Osteoblast (primary cell): ENCODE measurements at places on chromosomes 12 and 14. TPM values are rescaled to one million over a fixed set of nuclear protein-coding genes. Genes with fewer than 3 reads are reported as not detected.

The CPSF6 gene
- total RNA-seq: 23.9 and 24.5 TPM in 2 replicates

GRCh38 chr12:102394200-102394599 lies 86.2 kb downstream of the IGF1 start:
- H3K36me3 ChIP-seq: no peaks in the 10 kb centered on the region
- H3K4me3 ChIP-seq: no peak overlapping the region
- H3K27me3 ChIP-seq: no peaks in the 10 kb centered on the region
- H3K27ac ChIP-seq: no peak overlapping the region
- DNase-seq: no peak

GRCh38 chr14:81454572-81455218 lies 54.6 kb upstream of the STON2 start:
- no peak for DNase-seq
- H3K4me3 ChIP-seq: no peak overlapping the region
- no peak overlapping the region for H3K27ac ChIP-seq
- H3K4me1 ChIP-seq: peaks cover 5% of the 10 kb centered on the region

- H3K4me3 ChIP-seq: no peak overlapping the region
- H3K4me1 ChIP-seq: no peaks in the 10 kb centered on the region
- H3K27me3 ChIP-seq: no peaks in the 10 kb centered on the region
- no peak overlapping the region for H3K27ac ChIP-seq
- no peak for DNase-seq
Observed at GRCh38 chr12:117641885-117642284, 280.5 kb upstream of the NOS1 start.

DNA sequence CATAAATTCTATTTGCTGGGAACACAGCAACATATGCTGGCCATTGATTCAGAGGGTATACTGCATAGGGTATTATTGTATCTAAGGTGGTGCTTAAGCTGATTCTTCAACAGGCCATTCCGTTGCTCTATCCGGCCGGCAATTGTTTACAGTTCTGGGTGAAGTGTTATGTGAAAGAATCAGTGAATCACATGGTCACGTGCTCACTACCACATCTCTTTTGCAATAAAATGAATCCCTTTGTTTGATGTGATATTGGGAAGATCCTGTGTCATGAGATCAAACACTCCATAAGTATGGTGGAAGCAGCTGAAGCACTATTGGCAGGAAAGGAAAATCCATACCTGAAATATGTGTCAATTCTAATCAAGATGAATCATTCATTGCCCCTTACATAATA lies 7.6 kb upstream of the USP15 start:
- no peak overlapping the region for H3K4me3 ChIP-seq
- H3K36me3 ChIP-seq: no peaks in the 10 kb centered on the region
- H3K4me1 ChIP-seq: no peaks in the 10 kb centered on the region
- no peak for DNase-seq
- no peaks in the 10 kb centered on the region for H3K27me3 ChIP-seq

- H3K36me3 ChIP-seq: peaks cover 9% of the 10 kb centered on the region
- H3K27me3 ChIP-seq: no peaks in the 10 kb centered on the region
- peak overlapping the region; percentile 40 for H3K27ac ChIP-seq
- H3K4me1 ChIP-seq: peaks cover 85% of the 10 kb centered on the region
- peak; percentile 83 for DNase-seq
- peak overlapping the region; percentile 7 for H3K4me3 ChIP-seq
Observed at GRCh38 chr12:57836442-57837375, 9.8 kb downstream of the CTDSP2 start.

The PRH2 gene
- total RNA-seq: 0.36 TPM in 1 of 2 replicates, not detected in the other

The CLEC12A gene
- total RNA-seq: 0.29 and 0.72 TPM in 2 replicates

DNA sequence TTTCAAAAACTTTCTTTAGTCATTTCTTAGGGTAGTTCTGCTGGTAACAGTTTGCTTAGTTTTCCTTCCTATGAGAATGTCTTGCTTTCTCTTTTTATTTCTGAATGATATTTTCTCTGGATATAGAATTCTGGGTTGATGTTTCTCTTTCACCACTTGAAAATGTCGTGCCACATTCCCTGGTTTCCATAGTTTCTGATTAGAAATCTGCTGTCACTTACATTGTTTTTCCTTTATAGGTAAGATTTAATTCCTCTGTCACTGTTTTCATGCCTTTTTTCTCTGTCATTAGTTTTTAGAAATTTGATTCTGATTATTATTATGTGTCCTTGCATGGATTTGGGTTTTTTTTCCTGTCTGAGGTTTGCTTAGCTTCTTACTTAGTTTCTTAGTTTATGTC lies 77.3 kb upstream of the PCNX4 start:
- no peak overlapping the region for H3K27ac ChIP-seq
- no peaks in the 10 kb centered on the region for H3K4me1 ChIP-seq
- no peak for DNase-seq
- H3K4me3 ChIP-seq: no peak overlapping the region

GRCh38 chr12:40054555-40055227 lies 51.2 kb downstream of the SLC2A13 start:
- no peaks in the 10 kb centered on the region for H3K36me3 ChIP-seq
- peak; percentile 73 for DNase-seq
- peaks cover 8% of the 10 kb centered on the region for H3K4me1 ChIP-seq
- no peak overlapping the region for H3K4me3 ChIP-seq

GRCh38 chr12:103627189-103627855 lies 40.2 kb downstream of the STAB2 start:
- no peaks in the 10 kb centered on the region for H3K36me3 ChIP-seq
- no peak for DNase-seq
- no peak overlapping the region for H3K27ac ChIP-seq
- no peaks in the 10 kb centered on the region for H3K27me3 ChIP-seq

The RTL1 gene
- not detected in 2 replicates for total RNA-seq

DNA sequence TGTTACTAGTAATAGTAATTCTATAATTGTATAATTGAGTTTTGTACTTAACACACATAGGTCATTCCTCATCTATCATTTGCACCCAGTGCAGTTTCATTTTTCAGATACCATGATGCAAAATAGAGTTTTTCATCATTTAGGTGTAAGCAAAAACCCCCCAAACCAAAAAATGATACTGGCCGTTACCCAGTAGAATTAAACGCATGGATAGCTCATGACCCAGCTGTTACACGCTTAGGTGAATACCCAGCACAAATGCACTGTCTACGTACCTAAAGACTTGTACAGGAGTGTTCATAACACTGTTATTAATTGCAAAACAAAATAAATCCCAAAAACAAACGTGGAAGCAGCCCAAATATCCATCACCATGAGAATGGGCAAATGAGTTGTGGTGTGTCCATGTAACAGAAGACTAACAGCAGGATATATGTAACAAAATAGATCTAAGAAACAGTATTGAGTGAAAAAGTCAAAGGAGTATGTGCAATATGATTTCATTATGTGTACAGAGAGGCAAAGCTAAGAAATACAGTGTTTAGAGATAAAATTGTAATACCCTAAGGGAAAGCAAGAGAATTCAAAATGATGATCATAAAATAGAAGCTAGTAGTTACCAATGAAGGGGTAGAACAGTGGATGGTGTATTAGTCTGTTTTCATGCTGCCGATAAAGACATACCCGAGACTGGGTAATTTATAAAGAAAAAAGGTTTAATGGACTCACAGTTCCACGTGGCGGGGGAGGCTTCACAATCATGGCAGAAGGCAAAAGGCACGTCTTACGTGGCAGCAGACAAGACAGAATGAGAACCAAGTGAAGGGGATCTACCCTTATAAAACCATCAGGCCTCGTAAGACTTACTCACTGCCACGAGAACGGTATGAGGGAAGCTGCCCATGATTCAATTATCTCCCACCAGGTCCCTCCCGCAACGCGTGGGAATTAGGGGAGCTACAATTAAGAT lies 49.8 kb downstream of the EID3 start:
- H3K27me3 ChIP-seq: no peaks in the 10 kb centered on the region
- no peak overlapping the region for H3K4me3 ChIP-seq
- peaks cover 64% of the 10 kb centered on the region for H3K36me3 ChIP-seq
- no peaks in the 10 kb centered on the region for H3K4me1 ChIP-seq
- no peak for DNase-seq

- H3K36me3 ChIP-seq: peaks cover 10% of the 10 kb centered on the region
- no peaks in the 10 kb centered on the region for H3K4me1 ChIP-seq
- H3K4me3 ChIP-seq: no peak overlapping the region
Observed at GRCh38 chr12:56414401-56414800, 34.8 kb downstream of the TIMELESS start.

DNA sequence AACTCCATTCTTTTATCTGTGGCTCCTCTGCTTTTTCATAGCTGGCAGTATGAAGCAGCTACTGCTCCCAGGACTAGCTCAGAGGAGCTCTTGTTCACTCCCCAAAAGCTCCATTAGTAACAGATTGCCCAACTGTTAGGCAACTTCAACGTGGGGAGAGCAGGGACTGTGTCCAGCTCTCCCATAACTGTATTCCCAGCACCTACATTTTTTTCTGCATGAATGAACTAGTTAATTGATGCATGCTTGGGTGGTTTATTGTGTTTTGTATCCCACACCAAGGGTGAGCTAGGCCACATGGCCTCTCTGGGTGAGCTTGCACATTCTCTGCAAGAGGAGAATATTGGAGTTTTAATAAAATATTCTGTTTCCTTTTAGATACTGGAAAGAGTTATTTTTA lies 15.2 kb downstream of the STON2 start:
- H3K36me3 ChIP-seq: no peaks in the 10 kb centered on the region
- no peak overlapping the region for H3K4me3 ChIP-seq
- no peak overlapping the region for H3K27ac ChIP-seq
- no peaks in the 10 kb centered on the region for H3K4me1 ChIP-seq
- no peak for DNase-seq

DNA sequence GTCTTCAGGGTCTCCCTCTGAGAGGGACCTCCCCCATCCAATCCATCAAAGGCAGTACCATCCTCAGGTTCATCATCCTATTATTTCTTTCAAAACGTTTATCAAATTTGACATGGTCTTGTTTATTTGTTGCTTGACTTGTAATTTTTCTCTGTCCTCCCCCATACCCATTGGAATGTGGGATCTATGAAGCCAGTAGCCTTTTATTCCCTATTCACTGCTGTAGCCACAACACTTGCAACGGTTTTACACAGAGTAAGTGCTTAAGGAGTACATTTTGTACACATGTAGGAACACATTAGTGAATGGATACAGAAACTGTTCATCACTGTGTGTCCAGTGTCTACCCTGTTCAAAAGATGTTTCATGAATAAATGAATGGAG lies 41.5 kb downstream of the IGF1 start:
- no peaks in the 10 kb centered on the region for H3K36me3 ChIP-seq
- no peak for DNase-seq
- H3K4me3 ChIP-seq: no peak overlapping the region

The ABCB9 gene
- 11.9 and 13.0 TPM in 2 replicates for total RNA-seq

DNA sequence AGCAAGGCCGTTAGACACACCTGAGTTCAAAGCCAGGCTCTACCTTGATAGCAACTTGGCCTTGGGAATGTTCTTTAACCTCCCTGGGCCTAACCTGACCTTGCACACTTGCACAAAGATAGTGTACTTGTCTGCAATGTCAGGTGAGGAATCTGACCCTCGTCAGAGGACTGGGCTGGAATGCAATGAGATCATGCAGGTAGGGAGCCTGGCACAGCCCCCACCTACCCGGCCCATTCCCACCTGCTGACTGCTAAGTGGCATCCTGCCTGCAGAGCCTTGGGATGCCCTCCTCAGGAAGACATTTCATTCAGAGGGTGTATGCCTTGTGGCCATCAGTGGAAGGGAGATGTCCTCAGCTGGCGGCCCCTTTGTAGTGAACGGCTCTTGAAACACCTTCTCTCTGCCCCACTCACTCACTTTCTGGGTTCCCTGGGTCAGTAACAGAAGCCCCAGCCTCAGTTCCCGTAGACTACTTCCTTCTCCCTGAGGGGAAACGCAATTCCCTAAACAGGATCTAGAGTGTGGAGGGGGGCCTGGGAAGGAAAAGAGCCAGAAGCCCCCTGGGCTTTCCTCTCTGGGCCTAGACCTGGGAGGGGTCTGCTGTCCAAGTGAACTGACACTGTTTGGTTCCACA lies 68.0 kb upstream of the DICER1 start:
- no peak overlapping the region for H3K27ac ChIP-seq
- no peak for DNase-seq
- peaks cover 8% of the 10 kb centered on the region for H3K4me1 ChIP-seq

GRCh38 chr12:69639400-69640016 lies 28.8 kb upstream of the LRRC10 start:
- H3K36me3 ChIP-seq: no peaks in the 10 kb centered on the region
- H3K27ac ChIP-seq: no peak overlapping the region
- H3K4me1 ChIP-seq: no peaks in the 10 kb centered on the region
- DNase-seq: peak; percentile 93
- H3K4me3 ChIP-seq: no peak overlapping the region

The CORO1C gene
- total RNA-seq: 228 and 261 TPM in 2 replicates

The CLEC4C gene
- total RNA-seq: not detected in 2 replicates

The DCD gene
- total RNA-seq: not detected in 2 replicates

- no peak overlapping the region for H3K4me3 ChIP-seq
- H3K4me1 ChIP-seq: peaks cover 11% of the 10 kb centered on the region
- H3K27me3 ChIP-seq: no peaks in the 10 kb centered on the region
Observed at GRCh38 chr12:6735448-6736191, 11.8 kb downstream of the COPS7A start.

GRCh38 chr12:84627593-84627992 lies 285.0 kb downstream of the SLC6A15 start:
- no peak for DNase-seq
- H3K27me3 ChIP-seq: no peaks in the 10 kb centered on the region
- H3K4me1 ChIP-seq: no peaks in the 10 kb centered on the region
- no peaks in the 10 kb centered on the region for H3K36me3 ChIP-seq
- H3K4me3 ChIP-seq: no peak overlapping the region
- no peak overlapping the region for H3K27ac ChIP-seq

GRCh38 chr14:100278702-100279101 lies 27.5 kb downstream of the SLC25A29 start:
- H3K27ac ChIP-seq: peak overlapping the region; percentile 30
- DNase-seq: peak; percentile 96
- H3K27me3 ChIP-seq: no peaks in the 10 kb centered on the region
- no peak overlapping the region for H3K4me3 ChIP-seq
- H3K36me3 ChIP-seq: peaks cover 20% of the 10 kb centered on the region
- peaks cover 31% of the 10 kb centered on the region for H3K4me1 ChIP-seq
